ENCODE measurements at places on chromosomes 4 and X.

DNA sequence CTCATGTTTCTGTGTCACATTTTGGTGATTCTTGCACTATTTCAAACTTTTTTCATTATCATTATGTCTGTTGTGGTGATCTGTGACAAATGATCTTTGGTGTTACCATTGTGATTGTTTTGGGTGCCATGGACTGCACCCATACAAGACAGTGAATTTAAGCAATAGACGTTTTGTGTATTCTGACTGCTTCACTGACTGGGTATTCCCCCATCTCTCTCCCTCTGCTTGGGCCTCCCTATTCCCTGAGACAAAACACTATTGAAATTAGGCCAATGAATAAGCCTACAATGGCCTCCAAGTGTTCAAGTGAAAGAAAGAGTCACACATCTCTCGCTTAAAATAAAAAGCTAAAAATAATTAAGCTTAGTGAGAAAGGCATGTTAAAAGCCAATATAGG, 60.2 kb downstream of the BANK1 start:
- DNase-seq = no peak

GRCh38 chr4:102518703-102519131, 17.6 kb downstream of the NFKB1 start:
- DNase-seq = no peak

DNA sequence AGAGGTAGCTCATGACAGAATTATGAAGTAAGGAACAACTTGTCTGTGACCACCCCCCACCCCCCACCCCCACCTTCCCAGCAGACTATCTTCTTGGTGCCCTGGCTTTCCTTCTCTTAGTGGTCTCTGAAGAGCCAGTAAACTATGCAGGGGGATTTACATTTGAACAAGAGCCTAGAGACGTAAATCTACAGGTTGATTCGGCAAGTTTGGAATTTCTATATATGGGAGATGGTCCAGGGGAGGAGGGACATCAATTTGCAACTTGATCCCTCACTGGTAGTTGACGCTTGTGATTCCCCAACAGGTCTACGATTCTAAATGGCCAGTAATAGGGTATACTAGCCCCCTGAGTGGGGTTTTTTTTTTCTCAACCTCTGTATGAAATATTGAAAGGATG, 36.7 kb downstream of the IL13RA1 start:
- DNase-seq = no peak

DNA sequence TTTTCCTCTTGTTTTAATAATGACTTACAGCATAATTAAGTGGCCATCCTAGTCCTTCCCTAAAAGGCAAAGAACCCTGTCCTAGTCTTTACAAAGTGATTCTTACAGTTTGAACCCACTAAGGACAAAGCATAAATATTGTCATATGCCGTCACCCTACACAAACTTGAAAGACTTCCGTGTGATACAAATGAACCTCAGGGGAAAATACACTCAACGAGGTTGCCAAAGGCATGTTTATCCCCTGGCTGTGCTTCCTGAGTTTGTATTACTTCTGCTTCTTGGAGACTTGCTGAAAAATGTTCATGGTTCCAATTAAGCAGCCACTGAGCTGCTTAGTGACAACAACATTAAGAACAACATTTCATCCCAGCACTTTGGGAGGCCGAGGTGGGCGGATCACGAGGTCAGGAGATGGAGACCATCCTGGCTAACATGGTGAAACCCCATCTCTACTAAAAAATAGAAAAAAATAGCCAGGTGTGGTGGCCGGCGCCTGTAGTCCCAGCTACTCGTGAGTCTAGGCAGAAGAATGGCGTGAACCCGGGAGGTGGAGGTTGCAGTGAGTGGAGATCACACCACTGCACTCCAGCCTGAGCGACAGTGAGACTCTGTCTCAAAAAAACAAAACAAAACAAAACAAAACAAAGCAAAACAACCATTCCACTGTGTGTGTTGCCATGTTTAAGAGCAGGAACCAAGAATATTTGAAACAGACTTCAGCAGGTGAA, 16.2 kb downstream of the RASSF6 start:
- DNase-seq = no peak

DNA sequence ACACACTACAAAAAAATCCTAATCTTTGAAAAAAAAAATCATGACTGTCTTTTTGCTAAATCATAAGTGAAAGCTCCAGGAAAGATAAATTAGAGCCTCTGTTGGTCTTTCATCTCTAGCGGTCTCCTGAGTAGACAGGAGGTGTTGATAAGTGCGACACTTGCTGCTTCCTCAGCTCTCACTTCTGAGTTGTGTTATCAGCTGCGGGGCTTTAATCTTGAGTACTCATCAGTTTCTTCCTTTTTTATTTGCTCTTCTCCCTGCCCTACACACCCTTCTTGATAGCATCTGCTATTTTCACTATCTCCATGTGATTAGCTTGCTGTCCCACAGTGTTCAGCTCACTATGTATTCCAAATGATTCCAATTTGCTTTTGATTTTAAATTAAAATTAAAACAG, 1449.2 kb downstream of the C4orf33 start:
- no peak for DNase-seq

All from GM12891 (cell line).